ENCODE measurements at places on chromosomes 11 and 22.

- no peak for DNase-seq
These were observed 966.7 kb downstream of the DLG2 start for GRCh38 chr11:84660257-84660977.

- DNase-seq, result peak; percentile 48
These were observed 40.2 kb downstream of the MACROD1 start for GRCh38 chr11:64125676-64126075.

DNA sequence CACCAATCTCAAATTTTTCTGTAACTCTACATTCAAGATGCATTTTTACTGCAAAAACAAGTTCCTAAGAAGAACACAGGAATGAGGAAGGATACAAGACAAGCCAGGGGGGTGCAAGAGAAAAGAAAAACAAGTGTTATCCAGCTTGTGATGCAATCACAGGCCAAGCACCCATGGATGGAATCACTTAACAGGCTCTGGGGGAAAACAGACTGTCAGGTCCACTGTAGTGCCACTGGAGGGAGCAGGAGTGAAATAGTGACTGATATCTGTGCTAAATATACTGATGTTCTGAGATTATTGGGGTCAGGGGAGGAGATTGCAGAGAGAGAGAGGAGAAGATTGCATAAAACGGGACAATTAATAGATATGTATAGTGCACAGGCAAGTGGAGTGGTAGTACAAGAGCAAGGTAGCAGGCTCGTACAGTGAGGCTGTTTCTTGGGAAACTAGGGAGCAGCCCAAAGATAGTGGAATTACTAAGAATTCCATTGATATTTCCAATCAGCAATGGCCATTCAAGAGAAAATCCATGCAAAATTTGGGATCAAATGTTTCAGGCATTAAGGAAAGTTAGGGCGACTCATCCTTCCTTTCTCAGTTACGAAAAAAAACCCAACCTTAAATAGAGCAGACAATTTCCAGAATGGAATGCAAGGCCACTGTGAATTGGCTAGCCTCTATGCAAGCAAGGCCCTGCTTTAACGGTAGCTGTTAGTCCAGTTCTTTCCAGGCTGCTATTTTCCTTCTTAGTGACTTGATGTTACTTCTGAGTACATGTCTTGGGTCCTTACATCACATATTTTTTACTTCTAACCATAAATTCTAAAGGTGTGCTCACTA is 52.2 kb upstream of the CEP126 start:
- peak; percentile 38 for DNase-seq

DNA sequence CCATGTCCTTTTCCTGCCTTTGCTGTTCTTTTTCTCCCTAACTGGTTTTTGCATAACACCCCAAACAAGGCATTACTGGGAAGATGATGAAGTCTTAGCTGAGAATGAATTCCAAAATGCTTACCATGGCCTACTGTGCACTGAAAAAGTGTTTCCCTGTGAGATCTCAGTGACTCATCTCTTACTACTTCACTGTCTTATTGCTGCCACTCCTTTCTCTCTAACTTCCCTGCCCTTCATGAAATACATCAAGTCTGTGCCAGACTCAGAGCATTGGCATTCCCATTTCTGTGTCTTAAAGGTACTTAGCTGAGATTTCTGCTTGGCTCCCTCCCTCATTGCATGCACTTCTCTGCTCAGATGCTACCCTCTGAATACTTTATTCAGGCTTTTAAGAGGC is 49.1 kb upstream of the MUC15 start:
- DNase-seq, result no peak

All from upper lobe of left lung (tissue), 6 donors.